ENCODE measurements at places on chromosomes 5 and 9.

DNA sequence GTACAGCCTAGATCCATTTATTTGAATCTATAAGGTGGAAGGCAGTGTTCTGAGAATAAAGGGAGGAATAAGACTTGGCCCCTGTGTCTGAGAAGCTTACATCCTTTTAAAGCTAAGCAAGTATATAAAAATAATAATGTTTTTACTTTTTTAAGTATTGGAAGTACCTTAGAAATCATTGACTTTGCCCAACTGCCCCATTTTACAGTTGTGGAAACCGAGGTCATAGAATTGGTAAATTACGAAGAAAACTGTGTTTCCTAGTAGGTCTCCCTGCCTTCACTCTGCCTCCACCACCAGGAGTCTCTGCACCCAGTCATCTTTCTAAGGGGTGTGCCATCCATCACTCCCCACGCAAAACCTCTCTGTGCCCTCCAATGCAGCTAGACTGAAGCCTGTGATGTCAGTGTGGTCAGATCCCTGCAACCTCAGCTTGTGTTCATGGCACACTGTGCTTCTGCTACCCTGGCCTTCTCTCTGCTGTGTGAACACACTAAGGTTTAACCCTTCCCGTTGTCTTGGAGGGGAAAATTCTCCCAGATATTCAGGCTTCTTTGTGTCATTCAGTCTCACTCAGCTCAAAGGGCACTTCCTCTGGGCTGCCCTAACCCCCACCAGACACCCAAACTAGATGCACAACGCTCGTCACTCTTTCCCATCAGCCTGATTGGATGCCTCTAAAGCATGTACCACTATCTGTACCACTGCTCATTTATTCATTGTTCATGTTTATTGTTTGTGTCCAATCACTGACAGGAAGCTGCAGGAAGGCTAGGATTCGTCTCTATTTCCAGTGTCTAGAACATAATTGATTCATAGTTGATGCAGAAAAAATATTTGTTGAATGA, 18.2 kb downstream of the ADRB2 start:
- DNase-seq = no peak

GRCh38 chr9:35287987-35288632, 126.3 kb downstream of the UNC13B start:
- no peak for DNase-seq

GRCh38 chr5:167402671-167403070, 888.8 kb upstream of the WWC1 start:
- DNase-seq = no peak

- DNase-seq = peak; percentile 53
These were observed 861 bp downstream of the UBQLN1 start for GRCh38 chr9:83706676-83707517.

DNA sequence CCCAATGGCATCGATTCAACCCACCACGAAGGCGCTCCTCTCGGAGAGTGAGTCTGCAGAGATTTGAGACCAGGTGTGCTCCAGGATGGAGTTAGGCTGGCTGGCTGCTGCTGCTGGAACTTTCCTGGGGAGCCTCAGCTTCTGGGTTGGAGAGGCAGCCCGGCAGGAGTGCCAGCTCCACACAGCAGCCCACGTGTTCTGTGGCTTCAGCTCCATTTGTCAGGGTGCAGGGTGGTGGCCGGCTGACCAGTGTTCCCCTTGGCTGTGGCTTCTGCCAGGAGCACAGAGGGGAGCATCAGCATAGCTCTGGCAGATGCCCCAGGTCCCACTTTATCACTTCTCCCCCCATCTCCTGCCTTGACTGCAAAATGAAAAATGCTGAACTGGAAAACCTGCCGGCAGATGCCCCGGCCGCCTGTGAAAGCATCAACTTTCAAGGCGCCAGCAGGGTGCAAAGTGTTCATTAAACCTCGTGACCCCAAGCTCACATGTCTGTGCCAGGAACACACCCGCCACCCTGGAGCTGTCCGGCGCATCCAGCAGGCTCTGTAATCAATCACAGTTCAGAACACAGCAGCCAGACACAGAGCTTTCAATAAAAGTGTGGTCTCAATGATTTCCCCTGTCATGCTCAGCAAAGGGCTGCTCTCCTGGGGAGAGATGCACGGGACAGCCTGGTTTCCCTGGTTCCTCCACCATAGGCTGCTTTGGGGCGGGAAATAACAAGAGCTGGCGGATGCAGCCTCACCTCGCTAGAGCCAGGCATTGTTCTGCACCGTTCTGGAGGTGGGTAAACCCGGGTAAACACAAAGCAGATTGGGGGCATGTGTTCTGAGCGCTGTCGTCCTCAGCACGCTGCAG, 53.2 kb downstream of the TRIP13 start:
- no peak for DNase-seq

- no peak for DNase-seq
These were observed 149.0 kb downstream of the RANBP17 start for GRCh38 chr5:171010816-171011215.

GRCh38 chr5:53487436-53487835, 7.0 kb downstream of the FST start:
- no peak for DNase-seq

- no peak for DNase-seq
These were observed 7.8 kb upstream of the DDX41 start for GRCh38 chr5:177524539-177524900.

DNA sequence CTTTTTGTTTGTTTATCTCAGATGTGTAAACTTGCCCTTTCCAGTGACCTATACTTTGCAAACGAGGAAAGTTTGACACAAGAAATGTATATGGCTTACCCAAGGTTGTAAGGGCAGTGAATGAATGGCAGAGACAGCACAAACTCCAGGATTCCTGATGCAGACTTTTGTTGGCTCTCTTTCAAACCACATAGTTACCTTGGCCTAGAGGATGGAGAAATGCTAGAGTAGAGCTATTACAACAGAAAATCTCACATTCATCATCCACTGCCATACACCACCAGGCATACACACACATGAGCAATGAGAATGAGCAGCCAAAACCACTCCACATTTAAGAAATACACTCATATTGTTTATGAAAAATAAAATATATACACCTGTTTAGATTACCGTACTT, 387.0 kb downstream of the TLR4 start:
- no peak for DNase-seq

- no peak for DNase-seq
These were observed 36.4 kb downstream of the PARP8 start for GRCh38 chr5:50702615-50703366.

GRCh38 chr9:105686936-105687335, 7.4 kb upstream of the TMEM38B start:
- no peak for DNase-seq

GRCh38 chr5:143182901-143183820, 220.3 kb downstream of the NR3C1 start:
- peak; percentile 58 for DNase-seq

DNA sequence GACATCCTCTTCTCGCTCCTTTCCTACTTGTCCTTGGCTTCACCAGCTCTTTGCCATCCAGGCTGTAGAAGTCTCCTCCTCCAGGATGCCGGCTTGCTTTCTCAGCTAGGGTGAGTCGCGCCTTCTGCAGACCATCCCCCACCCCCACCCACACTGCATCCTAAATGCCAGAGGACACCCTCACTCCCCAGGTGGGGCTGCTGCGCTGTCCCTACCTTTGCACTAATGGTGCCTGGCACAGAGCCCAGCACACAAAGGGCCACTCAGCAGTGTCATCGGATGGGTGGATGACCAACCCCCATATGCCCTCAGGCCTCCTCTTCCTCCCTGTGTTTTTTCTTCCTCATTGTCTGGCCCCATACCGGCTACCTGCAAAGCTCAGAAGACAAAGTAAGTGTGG, 14.8 kb downstream of the IL9 start:
- no peak for DNase-seq

DNA sequence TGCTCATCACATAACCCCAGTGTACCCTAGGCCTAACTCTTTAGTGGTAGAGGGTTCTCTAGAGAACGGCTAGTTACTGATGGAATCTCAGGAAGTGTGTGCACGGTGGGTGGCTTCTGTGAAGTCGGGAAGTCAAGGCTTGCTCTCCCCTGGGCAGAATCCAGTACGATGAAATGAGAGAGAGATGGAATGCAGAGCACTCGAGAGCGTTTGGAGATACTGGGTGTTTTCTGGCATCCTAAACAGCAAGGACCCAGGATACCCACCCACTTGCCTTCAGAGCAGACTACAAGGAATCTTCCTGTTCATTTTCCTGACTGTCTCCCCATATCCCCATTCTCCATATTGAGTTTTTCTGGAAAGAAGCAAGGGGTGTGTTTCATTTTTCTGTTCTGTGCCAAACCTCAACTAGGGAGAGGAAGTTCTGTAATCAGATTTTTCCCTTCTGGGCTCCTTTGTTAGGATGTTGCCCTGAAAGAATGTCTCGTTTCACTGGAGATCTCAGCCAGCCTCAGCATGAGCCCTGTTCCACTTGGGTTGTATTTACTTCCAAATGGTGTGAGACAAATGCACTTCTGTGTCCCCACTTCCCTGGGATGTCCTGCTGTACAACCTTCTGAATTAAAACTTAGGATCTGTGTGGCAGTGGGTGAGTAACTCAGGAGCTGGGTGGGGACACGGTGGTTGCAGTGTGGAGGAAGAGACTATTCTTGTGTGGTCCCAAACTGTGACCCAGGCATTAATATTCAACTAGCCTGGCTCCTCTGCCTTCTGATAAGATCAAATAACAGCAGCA, 108.9 kb upstream of the SPRY4 start:
- DNase-seq = no peak

- no peak for DNase-seq
These were observed 12.6 kb upstream of the TNIP1 start for GRCh38 chr5:151093476-151093889.

GRCh38 chr5:145246961-145247744, 588.0 kb downstream of the PRELID2 start:
- no peak for DNase-seq

DNA sequence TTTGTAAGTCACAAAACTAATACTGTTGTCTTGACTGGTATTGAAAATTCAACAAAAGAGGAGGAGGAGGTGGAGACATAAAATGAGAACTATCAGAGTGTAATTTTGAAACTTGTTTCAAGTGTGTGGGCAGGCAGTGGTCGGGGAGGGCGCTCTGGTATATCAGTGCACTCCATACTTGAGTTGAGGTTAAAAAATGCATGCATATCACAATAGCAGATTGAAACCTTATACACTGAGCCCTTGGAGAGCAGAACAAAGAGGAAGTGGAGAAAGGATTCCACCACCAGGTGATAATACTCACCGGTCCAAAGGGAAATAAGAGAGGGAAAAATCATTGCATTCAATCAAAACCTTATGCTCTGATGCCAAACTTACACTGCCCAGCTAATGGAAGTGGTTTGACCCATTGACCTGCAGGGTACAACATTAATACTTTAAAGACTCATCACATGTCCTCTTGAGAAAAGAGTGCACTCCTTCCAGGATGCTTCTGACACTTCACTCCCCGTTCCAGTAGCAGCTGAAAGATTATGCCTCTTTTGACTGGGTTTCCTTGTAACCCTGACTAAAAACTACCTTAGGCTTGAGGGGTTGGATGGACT, 79.5 kb upstream of the FAM169A start:
- peak; percentile 12 for DNase-seq

GRCh38 chr5:95557841-95558240, 2.9 kb downstream of the ARSK start:
- no peak for DNase-seq

DNA sequence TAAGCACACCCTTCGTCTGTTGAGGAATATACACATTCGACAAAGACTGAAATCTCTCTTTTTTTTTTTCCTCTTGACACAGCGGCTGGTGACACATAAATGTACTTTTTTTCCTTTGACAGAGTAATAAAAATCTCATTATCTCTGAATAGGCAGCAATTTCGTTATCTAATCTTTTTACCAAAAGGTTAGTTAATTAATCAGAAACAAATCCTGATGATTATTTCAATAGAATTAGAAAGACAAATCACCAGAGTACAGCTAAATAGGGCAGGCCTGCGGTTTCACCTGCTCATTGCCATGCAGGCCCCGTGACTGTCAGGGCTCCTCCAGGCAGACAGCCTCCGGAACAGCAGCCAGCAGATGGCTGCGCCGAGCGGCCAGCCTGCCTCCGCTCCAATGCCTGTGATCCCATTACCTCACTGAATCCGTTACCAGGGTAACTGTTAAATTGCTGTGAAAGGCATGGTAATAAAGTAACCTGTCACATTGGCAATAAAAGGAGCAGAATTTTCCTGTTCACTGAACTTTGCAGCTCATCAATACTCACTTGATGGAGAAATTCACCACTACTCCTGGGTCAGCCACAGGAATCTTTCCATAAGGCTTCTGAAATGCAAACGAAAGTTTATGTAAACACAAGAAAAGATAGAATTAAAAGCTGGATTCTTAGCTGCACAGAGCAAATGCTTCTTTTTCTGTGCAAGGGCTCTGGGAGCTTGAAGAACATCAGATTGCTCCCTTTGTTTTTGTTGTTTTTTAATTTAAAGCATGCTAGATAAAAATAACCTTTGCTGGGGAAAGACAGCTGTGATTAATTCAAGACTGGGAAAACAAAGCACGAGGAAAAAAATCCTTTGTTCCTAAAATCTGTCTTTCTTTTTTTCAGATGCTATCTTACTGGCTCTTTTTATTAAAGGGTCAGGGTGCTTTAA, 666.4 kb upstream of the ZNF608 start:
- DNase-seq = no peak

DNA sequence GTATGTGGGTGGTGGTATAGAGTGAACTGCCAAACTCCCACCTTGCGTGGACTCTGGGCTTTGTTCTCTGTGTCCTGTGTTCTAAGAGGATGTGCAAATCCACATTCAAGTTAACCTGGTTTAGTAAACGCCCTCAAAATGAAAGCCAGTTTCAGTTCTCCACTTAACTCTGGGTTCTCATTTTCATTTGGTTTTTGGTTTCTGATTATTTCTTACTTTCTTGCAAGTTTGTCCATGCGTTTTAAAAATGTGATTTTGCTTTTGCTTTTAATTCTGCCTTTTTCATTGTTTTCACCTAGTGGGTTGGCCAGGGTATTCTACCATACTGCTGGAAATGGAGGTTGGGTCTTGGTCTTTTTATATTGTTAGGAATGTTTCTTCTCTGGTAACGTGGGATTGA, 38.2 kb downstream of the GALNT10 start:
- no peak for DNase-seq

- no peak for DNase-seq
These were observed 148.5 kb downstream of the EPB41L4A start for GRCh38 chr5:112270299-112271293.

GRCh38 chr5:95953021-95953702, 8.5 kb downstream of the ELL2 start:
- no peak for DNase-seq

- DNase-seq = no peak
These were observed 45.5 kb downstream of the CTSL start for GRCh38 chr9:87771316-87772006.
